Activated T-cell treated with anti-CD3 and anti-CD28 coated beads, Interleukin-2, amount 50 U/mL, for 24 hours (primary cell): ENCODE measurements at places on chromosomes 5 and 9.

GRCh38 chr5:141883184-141883891 lies 5.1 kb upstream of the PCDH1 start:
- DNase-seq: peak; percentile 45

GRCh38 chr9:108056084-108056804 lies 566.7 kb upstream of the KLF4 start:
- no peak for DNase-seq

DNA sequence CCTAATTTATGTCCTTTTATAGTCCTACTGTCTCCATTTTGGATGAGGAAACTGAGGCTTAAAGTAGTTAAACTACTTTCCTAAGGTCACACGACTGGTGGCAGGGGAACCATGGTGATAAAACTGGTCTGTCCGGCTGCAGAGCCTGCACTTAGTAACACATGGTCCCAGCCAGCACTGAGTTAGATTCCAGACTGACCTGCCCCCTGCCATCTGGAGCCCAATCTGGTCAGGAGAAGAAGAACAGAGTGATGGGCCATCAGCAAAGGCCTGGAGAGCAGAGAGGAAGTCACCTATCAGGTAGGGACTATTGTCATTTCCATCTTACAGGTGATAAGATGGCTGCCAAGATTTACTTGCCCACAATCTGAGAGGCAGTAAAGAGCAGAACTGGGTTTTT lies 86.6 kb upstream of the SLC25A48 start:
- DNase-seq: no peak

GRCh38 chr9:121299467-121300282 lies 31.7 kb downstream of the GSN start:
- DNase-seq: peak; percentile 59

DNA sequence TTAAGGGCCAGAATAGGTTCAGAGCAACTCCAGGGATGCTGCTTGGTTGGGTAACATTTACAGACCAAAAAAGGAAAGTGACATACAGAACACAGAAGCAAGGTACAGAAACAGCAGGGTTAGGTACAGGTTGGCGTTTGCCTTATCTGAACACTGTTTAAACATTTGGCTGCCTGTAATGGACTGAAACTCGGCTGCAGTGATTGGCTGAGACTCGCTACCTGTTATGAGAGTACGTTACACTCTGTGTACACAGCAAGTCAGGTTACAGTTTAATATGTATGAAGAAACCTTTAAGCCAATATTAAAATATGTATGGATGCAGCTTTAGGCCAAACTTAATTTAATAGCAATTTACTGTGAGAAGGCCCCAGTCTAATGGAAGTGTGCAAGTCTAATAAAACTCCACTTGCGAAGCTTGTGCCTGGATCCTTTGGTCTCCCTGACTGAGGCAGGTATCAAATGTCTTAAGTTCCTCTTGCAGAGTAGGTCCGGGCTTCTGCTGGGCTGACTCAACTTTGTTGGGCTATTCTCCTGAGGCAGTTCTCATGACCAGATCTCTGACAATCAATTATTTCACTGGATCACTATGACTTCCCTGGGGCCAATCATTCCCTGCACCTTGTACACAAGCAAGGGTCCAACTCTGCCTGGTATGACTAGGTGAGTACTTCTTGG lies 204.9 kb downstream of the ZNF462 start:
- DNase-seq: no peak
